Activated CD4-positive, CD25-positive, alpha-beta regulatory T cell treated with anti-CD3 and anti-CD28 coated beads, Interleukin-2, amount 50 U/mL, for 72 hours (primary cell): ENCODE measurements at places on chromosomes 4 and X.

DNA sequence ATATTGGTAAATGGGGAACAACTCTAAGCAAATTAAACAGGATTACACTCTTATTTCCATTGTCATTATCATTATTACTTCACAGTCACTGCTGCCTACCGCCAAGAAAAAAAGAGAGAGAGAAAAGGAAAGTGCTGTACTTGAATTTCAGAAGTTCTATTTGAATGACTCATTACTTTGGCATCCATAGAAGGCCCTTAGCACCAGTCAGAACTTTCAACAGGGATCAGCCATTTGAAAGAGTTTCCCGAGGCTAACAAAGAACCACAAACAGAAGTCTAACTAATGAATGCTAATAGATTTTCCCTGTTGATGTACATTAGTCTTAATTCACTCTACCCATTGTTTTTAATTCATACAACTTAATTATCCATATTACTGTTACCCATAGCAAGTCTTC lies 116.3 kb downstream of the SHROOM4 start:
- DNase-seq: no peak

- no peak for DNase-seq
Measured at GRCh38 chr4:130591091-130591490, 1495.1 kb downstream of the C4orf33 start.

GRCh38 chrX:40996886-40997530 lies 88.2 kb upstream of the USP9X start:
- no peak for DNase-seq

GRCh38 chrX:150982235-150982787 lies 824 bp upstream of the HMGB3 start:
- no peak for DNase-seq

- no peak for DNase-seq
Measured at GRCh38 chrX:136666088-136666487, 18.1 kb downstream of the CD40LG start.
